ENCODE measurements at places on chromosomes 7 and 10. TPM values are rescaled to one million over a fixed set of nuclear protein-coding genes. Genes with fewer than 3 reads are reported as not detected.

GRCh38 chr7:5692845-5693278, 88.6 kb downstream of the RNF216 start:
- peak overlapping the region; percentile 89 for H3K4me3 ChIP-seq
- H3K27me3 ChIP-seq = no peaks in the 10 kb centered on the region
- no peak for DNase-seq
- H3K4me1 ChIP-seq = peaks cover 100% of the 10 kb centered on the region
- peaks cover 13% of the 10 kb centered on the region for H3K36me3 ChIP-seq

IL6 gene
- total RNA-seq = 2.4 TPM

DNA sequence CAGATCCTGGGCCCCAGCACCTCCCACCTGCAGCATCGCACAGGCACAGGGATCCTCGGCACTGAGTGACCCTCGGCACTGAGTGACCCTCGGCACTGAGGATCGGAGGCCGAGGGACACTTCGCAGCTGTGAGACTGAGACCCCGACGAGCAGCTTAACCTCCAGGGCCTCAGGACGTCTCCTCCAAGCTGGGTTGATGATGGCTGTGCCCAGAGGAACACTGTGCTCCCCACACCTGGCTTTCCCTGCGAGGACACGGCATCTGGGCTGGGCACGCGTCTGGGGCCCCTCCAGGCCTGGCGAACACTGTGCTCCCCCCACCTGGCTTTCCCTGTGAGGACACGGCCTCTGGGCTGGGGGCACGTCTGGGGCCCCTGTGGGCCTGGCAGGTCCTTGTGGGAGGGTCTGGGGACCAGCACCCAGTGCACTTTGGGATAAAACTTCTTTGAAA, 158.3 kb upstream of the PPP2R2D start:
- H3K4me1 ChIP-seq = peaks cover 8% of the 10 kb centered on the region
- H3K36me3 ChIP-seq = no peaks in the 10 kb centered on the region
- DNase-seq = no peak
- no peak overlapping the region for H3K4me3 ChIP-seq
- H3K27ac ChIP-seq = no peak overlapping the region

DNA sequence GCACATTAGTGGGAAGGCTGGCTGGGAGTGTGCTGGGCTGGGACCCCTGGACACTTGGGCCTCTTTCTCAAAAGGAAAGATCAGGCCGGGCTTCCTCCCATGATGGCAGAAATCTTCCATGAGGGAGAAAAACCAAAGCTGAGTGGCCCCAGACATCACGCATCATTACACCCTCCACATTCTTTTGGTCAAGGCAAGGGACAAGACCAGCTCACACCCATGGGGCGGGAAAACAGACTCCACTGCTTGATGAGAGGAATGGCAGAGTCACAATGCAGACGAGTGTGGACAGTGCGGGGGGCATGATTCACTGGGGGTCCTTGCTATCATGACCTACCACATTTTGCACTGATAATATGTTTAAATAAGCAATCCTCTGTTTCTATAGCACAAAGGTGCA, 73.3 kb downstream of the CREB3L2 start:
- no peak overlapping the region for H3K27ac ChIP-seq
- H3K4me1 ChIP-seq = peaks cover 36% of the 10 kb centered on the region
- peaks cover 14% of the 10 kb centered on the region for H3K36me3 ChIP-seq
- no peak overlapping the region for H3K4me3 ChIP-seq
- no peaks in the 10 kb centered on the region for H3K27me3 ChIP-seq

DNA sequence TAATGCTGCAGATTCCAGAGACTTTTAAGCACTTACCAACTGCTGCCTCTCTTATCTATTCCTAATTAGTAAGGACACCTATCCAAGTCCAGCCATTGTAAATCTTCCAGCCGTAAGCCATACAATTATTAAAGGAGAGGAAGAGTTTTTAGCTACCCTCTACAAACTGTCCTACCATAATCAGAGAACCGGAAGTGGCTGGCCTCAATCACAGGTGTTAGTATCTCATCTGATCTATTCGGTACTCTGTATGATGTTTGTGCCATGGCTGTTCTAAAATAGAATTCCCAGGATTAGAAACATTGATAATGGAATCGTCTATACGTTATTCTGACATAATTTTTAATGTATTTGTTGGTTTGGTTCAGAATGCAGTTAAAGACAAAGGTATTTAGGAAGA, 102.8 kb downstream of the MICU1 start:
- no peaks in the 10 kb centered on the region for H3K27me3 ChIP-seq
- H3K36me3 ChIP-seq = no peaks in the 10 kb centered on the region
- H3K4me1 ChIP-seq = no peaks in the 10 kb centered on the region

PRSS37 gene
- not detected for total RNA-seq

GRCh38 chr7:106377847-106378361, 93.1 kb upstream of the NAMPT start:
- DNase-seq = no peak
- H3K4me1 ChIP-seq = peaks cover 24% of the 10 kb centered on the region
- no peaks in the 10 kb centered on the region for H3K36me3 ChIP-seq
- H3K4me3 ChIP-seq = peak overlapping the region; percentile 0
- no peak overlapping the region for H3K27ac ChIP-seq
- H3K27me3 ChIP-seq = peaks cover 22% of the 10 kb centered on the region

DNA sequence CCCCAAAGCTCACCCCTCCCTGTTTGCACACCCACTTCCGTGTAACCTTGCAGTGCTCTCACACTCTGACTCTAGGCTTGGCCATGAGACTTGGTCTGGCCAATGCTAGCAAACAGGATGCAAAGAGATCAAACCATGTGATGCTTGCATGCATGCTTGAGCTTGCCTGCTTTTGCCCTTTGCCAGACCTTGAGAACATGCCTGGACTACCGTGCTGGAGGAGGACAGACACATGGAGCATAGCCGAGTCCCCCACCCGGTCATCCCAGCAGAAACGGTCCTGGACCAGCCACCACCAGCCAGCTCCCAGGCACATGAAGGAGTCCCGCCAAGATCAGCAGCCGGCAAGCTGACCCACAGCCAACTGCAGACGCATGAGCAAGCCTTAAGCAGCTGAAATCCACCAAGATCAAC, 23.4 kb downstream of the PYROXD2 start:
- H3K4me3 ChIP-seq = no peak overlapping the region
- H3K36me3 ChIP-seq = no peaks in the 10 kb centered on the region
- peak overlapping the region; percentile 30 for H3K27ac ChIP-seq
- no peaks in the 10 kb centered on the region for H3K27me3 ChIP-seq
- DNase-seq = no peak

Data from activated T-cell treated with anti-CD3 and anti-CD28 coated beads, Interleukin-2, amount 50 U/mL, for 72 hours (primary cell).